Stimulated activated CD4-positive, alpha-beta T cell treated with anti-CD3 and anti-CD28 coated beads, Interleukin-4, amount 100 ng/mL, for 1 hour (primary cell): ENCODE measurements at places on chromosomes 16 and 17.

- no peak for DNase-seq
Measured at GRCh38 chr16:86930663-86931373, 352.5 kb downstream of the FOXL1 start.

DNA sequence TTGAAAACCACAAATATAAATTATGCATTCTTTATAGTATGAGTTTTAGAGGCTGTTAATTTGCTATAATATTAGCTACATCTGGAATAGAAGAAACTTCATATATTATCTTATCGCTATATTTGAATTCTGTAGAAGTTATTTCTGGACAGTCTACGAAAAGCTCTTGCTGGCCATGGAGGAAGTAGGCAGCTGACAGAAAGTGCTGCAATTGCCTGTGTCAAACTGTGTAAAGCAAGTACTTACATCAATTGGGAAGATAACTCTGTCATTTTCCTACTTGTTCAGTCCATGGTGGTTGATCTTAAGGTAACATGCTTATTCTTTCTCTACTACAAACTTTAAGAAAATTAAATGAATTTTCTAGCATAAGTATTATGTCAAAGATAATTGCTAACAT lies 96.8 kb downstream of the OMG start:
- no peak for DNase-seq

GRCh38 chr17:38352245-38353085 lies 821 bp downstream of the SOCS7 start:
- DNase-seq = peak; percentile 17

DNA sequence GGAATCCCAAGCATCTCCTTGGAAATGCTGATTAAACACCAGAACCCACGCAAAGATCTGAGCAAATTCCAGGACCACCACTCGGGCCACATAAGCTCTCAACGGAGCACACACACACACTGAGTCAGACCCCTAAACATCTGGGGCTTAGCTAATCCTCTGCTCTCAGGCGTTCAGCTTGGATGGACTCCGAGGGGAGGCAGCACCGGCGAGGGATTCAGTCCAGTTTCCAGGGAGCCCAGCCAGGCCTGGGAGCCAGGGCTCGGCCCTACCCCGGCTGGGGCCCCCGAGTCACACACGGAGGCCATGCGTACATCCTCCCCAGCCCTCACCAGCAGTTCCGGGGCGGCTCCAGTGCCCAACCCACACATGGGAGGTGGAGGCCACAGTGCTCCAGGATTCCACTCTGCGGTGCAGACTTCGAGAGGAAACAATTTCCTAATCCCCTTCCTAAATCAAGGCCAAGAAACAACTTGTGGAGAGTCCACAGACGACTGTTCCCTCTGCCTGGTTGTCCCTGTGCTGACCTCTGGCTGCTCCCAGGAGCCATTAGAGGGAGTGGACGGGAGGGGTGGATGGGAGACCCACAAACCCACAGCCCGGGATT lies 70.5 kb downstream of the GAS7 start:
- DNase-seq = no peak

DNA sequence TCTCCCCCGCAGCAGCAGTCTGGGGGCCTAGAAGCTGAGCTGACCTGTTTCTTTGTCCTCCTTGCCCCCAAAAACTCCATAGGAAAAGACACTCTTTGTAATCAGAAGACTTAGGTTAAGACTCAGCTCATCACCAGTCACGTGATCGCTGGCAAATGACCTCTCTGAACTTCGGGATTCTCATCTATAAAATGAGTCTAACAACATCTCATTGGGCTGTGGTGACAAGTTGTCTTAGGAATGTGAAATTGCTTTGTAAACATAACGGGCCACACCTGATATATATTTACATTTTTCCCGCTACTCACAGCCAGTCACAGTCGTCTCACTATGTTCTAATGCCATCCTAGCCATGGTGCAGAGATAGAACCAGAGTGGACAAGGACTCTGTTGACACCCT lies 86.0 kb upstream of the LHX1 start:
- DNase-seq = no peak

DNA sequence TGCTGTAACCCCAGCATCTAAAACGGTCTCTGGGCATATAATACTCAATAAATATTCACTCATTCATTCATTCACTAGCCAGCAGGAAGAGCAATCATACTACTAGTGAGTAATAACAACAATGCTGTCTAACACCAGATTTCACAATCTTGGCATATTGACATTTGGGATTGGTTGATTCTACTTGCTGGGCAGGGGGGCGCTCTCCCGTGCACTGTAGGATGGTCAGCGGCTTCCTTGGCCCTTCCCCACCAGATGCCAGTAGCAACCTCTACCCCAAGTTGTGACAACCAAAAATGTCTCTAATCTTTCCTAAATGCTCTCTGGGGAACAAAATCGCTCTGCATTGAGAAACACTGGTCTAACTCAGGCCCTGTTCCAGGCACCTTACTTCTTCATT lies 20.7 kb downstream of the WFDC1 start:
- DNase-seq = no peak

GRCh38 chr16:78211946-78212345 lies 112.5 kb downstream of the WWOX start:
- no peak for DNase-seq

- no peak for DNase-seq
Measured at GRCh38 chr17:4407216-4407615, 26.5 kb upstream of the SPNS3 start.

DNA sequence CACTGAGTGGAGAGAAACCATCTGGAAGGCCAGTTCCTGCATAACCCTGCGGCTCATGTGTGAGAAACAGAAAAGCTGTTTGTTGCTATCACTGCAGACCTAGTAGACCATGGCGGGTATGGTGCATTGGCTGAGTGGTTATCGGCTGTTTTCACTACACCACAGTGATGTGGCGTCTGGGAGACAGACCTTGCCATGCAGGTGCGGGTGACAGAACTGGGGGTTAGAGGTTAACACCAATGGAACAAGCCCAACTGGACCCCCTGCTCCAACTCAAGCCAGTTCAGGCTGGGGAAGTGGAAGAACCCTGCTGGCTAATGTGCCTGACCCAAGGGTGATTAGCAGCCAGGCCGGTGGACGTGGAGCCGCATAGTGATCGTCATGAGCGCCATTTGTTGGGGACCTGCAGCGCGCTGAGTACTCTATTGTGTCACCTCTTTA lies 91.9 kb downstream of the IRF8 start:
- DNase-seq = no peak

DNA sequence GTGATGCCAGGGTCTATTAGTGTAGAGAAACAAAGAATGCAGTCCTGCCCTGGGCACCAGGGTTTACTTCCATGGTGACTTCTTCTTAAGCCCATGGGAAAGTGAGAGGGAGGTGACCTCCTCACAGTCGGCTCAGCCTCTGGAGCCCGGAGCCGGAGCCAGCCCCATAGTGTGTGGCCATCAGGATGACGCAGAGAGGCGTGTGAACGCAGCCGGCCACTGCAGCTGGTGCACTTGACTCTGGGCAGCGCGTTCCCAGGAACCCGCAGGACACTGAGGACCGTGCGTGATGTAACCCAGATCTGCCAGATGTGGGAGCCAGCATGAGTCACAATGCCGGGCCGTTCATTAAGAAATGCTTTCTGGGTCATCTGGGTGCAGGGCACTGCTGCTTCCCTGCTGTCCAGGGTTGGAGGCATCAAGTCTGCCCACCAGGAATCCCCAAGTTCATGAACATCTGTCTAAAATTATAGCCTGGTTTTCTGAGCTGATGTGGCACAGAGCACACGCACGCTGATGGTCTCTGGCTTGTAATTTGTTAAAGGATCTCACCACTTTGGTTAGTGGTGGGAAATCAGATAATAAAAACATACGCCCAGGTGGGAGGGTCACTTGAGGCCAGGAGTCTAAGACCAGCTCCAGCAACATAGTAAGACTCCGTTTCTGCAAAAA lies 114.1 kb downstream of the PITPNC1 start:
- no peak for DNase-seq

DNA sequence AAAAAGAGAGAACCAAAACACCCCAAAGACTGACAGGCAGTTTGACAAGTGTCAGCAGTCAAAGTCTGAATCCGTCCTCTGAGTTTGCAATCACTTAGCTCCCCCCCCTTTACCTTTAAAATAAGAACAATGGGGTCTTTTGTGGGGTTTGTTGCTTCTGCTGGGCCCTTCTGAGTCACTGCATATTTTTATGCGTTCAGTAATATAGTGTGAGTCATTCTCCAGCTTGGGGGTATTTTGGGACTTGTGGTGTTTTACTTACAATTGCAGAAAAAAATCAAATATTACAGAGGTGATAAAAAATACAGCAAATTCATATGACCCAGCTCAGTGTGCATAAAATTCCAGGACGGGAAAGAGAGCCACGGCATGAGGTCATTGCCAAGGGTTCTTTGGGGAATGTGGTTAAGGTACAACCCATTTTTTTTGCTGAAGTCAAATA lies 120.1 kb downstream of the CYLD start:
- no peak for DNase-seq

- no peak for DNase-seq
Measured at GRCh38 chr16:78485188-78485916, 385.9 kb downstream of the WWOX start.

DNA sequence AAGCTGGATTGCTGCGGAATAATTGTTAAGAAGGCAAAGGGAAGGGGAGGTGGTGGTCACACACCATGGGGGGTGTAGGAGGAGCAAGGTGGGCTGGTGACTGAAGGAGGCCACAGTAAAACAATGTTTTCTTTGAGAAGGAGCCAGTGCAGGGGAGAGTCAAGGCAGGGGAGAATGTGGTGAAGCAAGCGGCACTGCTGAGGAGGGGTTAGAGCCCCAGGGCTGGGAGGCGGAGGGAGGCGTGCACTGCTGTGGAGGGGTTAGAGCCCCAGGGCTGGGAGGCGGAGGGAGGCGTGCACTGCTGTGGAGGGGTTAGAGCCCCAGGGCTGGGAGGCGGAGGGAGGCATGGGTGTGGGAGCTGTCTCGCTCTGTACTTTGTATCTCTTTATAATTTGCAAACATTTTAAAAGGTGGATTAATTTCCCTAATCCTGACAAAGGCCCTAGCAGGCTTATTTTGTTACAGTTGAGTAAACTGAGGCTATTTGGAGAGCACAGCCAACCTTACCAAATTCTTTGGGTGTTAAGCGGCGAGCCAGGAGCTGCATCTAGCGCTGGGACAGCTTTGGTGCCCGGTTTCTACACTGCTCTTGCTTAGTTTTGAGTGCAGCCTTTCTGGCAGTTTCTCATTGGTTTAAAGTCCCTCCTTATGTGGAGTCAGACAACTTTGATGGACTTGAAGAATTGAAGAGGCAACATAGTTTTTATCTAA lies 20.9 kb downstream of the RPTOR start:
- DNase-seq = no peak

DNA sequence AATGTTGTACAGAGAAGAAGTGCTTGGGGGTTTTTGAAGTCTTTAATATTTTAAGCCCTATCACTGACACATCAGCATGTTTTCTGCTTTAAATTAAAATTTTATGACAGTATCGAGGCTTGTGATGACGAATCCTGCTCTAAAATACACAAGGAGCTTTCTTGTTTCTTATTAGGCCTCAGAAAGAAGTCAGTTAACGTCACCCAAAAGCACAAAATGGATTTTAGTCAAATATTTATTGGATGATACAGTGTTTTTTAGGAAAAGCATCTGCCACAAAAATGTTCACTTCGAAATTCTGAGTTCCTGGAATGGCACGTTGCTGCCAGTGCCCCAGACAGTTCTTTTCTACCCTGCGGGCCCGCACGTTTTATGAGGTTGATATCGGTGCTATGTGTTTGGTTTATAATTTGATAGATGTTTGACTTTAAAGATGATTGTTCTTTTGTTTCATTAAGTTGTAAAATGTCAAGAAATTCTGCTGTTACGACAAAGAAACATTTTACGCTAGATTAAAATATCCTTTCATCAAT lies 57.8 kb downstream of the HLF start:
- no peak for DNase-seq

- no peak for DNase-seq
Measured at GRCh38 chr16:57422026-57422944, 17.7 kb downstream of the CCL17 start.

DNA sequence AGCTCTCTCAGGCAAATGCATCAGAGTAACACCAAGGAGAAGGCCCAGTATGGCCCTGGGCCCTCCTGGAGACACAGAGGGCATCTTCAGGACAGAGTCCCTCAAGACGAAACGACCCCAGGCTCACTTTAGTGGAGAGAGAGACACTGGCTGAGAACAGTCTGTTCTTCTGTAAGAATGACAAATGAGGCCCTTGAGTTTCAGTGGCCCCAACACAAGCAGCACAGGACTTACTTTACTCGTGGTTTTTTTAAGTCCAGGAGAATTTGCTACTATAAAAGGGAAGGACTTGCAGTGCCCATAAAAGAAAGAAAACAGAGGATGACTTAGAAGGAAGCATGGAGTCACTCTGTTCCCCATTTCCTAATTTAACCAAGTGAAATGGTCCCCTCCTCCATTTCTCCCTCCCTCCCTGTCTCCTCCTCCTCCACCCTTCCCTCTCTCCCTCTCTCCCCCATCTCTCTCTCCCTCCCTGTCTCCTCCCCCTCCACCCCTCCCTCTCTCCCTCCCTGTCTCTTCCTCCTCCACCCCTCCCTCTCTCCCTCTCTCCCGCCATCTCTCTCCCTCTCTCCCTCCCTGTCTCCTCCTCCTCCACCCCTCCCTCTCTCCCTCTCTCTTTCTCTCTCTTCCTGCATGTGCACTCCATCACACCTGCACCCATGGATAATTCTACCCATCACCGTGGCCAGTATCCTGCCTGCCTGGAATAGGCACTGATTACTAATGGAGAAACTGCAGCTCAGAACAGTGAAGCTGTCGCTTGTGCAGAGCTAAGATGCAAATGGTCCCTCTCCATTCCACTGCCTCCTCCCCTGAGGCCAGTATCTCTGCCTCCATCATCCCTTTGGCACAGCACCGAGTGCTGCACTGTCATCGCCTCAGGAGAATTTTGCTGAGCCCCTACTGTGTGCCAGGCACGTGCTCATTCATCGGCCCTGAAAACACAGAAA lies 47.3 kb upstream of the RBFOX3 start:
- no peak for DNase-seq

DNA sequence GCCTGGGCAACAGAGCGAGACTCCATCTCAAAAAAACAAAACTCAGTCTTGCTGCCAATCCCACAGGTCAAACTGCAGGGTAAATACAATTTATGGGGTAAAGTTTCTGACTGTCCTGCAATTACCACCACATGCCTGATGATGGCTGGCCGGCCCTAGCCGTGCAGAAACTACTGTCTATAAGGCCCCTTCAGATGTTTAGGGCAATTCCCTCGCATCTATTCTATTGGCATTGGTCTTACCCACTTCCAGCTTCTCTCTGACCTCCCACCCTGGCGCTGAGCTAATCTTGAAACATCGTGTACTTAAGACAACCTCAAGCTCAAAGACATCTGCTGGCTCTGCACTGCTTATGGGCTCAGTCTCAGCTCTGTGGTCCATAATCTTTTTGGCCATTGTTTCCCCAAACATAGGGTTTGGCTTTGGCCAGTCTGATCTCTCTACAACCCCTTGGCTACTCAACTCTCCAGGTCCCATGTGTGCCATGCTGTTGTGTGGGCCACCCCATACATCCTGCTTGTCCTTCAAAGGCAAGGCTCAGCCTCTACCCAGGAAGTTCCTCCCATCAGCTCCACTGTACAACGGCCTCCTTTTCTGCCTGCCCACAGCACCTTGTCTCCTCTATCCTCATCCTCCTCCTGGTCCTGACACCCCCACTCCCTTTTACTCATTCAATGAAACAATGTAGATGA lies 16.6 kb downstream of the MAP3K14 start:
- DNase-seq = no peak
